ENCODE measurements at places on chromosomes 1 and 21. TPM values are rescaled to one million over a fixed set of nuclear protein-coding genes. Genes with fewer than 3 reads are reported as not detected.

Gene PLA2G5
- not detected for total RNA-seq

Gene ATP1A2
- under 0.01 TPM for total RNA-seq

Gene LCE1C
- not detected for total RNA-seq

Gene CA6
- total RNA-seq: not detected

Gene TRIM45
- total RNA-seq: 1.7 TPM

Gene CNKSR1
- 0.28 TPM for total RNA-seq

Gene FAM167B
- total RNA-seq: 0.18 TPM

Gene CTSS
- total RNA-seq: 0.18 TPM

Gene TAL1
- total RNA-seq: not detected

Gene PSEN2
- total RNA-seq: 20.0 TPM

Gene OR2T35
- not detected for total RNA-seq

Gene MASP2
- total RNA-seq: not detected

GRCh38 chr21:41655259-41655658 lies 111.6 kb downstream of the RIPK4 start:
- no peak for DNase-seq
- H3K4me1 ChIP-seq: peaks cover 7% of the 10 kb centered on the region
- no peaks in the 10 kb centered on the region for H3K36me3 ChIP-seq

- no peak overlapping the region for H3K27ac ChIP-seq
- H3K4me3 ChIP-seq: no peak overlapping the region
- DNase-seq: no peak
- no peaks in the 10 kb centered on the region for H3K27me3 ChIP-seq
- H3K4me1 ChIP-seq: peaks cover 53% of the 10 kb centered on the region
Measured at GRCh38 chr1:27590917-27591508, 12.9 kb downstream of the AHDC1 start.

DNA sequence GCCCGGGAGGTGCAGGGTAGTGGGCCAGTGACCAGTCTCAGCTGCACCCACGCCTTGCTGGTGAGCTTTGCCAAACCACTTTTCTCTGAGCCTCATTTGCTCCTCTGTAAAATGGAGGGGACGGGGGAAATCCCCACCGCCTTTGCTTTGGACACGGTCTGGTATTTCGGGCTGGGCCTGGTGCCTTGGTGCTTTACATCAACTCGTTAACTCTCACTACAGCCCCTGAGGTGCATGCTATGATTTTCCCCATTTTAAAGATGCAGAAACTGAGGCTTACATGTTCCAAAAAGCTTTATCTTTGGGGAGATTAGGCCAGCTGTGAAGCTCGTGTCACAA lies 116.1 kb upstream of the RUNX3 start:
- peaks cover 86% of the 10 kb centered on the region for H3K27me3 ChIP-seq
- no peak overlapping the region for H3K4me3 ChIP-seq
- no peaks in the 10 kb centered on the region for H3K36me3 ChIP-seq
- no peak overlapping the region for H3K27ac ChIP-seq
- DNase-seq: no peak

- H3K27ac ChIP-seq: no peak overlapping the region
- no peaks in the 10 kb centered on the region for H3K27me3 ChIP-seq
- H3K4me3 ChIP-seq: no peak overlapping the region
Measured at GRCh38 chr1:180363246-180363995, 133.4 kb downstream of the LHX4 start.

- peaks cover 4% of the 10 kb centered on the region for H3K4me1 ChIP-seq
- peaks cover 20% of the 10 kb centered on the region for H3K36me3 ChIP-seq
- DNase-seq: no peak
- H3K4me3 ChIP-seq: no peak overlapping the region
- H3K27ac ChIP-seq: no peak overlapping the region
Measured at GRCh38 chr1:246773213-246773641, 49.0 kb downstream of the SCCPDH start.

DNA sequence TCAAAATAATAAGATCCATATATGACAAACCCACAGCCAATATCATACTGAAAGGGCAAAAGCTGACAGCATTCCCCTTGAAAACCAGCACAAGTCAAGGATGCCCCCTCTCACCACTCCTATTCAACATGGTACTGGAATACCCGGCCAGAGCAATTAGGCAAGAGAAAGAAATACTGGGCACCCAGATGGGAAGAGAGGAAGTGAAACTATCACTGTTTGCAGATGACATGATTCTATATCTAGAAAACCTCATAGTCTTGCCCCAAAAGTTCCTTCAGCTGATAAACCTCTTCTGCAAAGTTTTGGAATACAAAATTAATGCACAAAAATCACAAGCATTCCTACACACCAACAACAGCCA lies 442.7 kb downstream of the PTBP2 start:
- no peak overlapping the region for H3K4me3 ChIP-seq
- peaks cover 2% of the 10 kb centered on the region for H3K4me1 ChIP-seq
- no peak for DNase-seq
- no peak overlapping the region for H3K27ac ChIP-seq

DNA sequence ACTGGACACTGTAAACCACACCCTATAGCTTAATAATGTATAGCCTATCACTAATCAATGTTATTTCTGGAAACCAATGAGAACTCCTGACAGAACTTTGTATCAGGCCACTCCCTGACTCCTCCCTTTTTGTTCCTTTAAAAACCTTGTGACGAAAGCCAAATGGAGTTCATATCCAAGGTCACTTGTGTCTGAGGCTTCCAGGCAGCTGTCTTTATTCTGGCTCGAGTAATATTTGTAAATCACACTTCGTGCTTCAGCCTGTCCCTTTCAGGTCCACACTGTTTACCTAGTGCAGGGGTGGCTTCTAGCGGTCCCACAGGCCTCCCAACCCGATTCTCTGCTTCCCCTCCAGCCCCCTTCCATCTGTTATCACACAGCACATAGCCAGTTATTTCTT lies 16.2 kb upstream of the CAPN9 start:
- H3K27ac ChIP-seq: no peak overlapping the region
- no peaks in the 10 kb centered on the region for H3K4me1 ChIP-seq
- no peak overlapping the region for H3K4me3 ChIP-seq
- no peaks in the 10 kb centered on the region for H3K36me3 ChIP-seq

GRCh38 chr1:36432616-36433015 lies 17.6 kb downstream of the OSCP1 start:
- peaks cover 3% of the 10 kb centered on the region for H3K4me1 ChIP-seq
- no peak overlapping the region for H3K27ac ChIP-seq
- no peaks in the 10 kb centered on the region for H3K27me3 ChIP-seq

- H3K36me3 ChIP-seq: peaks cover 49% of the 10 kb centered on the region
- peaks cover 3% of the 10 kb centered on the region for H3K4me1 ChIP-seq
- H3K27me3 ChIP-seq: no peaks in the 10 kb centered on the region
- no peak overlapping the region for H3K27ac ChIP-seq
Measured at GRCh38 chr1:225859151-225859550, 23.0 kb downstream of the TMEM63A start.

DNA sequence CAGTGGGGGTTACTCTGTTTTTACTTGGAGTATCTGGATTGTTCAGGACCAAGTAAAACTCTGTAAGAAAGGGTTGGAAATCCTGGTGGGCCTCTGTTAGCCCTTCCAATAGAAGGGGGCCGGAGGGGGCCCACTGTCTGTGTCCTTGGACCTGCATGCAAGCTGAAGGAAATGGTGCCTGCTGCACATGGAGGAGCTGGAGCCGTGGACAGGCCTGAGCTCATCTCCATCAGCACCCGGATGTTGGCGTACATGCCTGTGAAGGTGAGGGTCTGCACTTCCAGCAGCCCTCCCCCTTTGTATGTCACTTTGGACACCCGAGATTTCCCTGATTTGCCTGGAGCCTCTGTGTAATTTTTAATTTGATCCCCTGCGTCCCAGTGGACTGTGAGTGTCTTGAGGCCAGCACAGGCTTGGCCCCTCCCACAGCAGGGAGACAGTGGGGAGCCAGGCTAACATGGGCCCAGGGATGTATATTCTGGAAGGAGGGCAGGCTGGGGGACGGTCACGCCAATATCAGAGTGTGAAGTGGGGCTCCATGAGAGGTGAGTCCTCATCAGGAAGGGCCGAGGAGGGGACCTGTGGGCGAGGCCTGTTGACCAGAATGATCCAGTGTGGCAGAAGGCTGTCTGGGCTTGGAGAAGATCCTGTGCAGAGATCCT lies 16.8 kb downstream of the GALNT2 start:
- no peaks in the 10 kb centered on the region for H3K27me3 ChIP-seq
- DNase-seq: no peak
- peaks cover 39% of the 10 kb centered on the region for H3K4me1 ChIP-seq

DNA sequence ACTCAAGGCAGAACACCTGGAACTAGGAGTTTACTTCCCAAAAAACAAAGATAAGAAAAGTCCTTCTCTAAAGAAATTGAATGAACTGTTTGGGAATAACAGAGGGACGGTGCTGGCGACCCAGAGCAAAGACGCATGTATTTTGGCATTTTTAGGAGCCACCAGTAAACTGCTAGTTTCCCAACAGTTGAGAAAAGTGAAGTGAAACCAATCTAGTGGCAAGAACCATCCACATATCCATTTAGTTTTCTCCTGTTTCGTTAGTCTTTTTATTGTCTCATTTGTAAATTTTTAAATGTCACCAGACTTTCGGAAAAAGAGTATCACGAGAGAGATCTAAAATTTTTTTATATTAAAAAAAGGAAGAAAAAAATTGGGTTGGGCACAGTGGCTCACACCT lies 30.2 kb downstream of the ODF2L start:
- H3K4me3 ChIP-seq: no peak overlapping the region
- H3K4me1 ChIP-seq: no peaks in the 10 kb centered on the region
- no peaks in the 10 kb centered on the region for H3K36me3 ChIP-seq
- H3K27me3 ChIP-seq: no peaks in the 10 kb centered on the region
- DNase-seq: no peak
- H3K27ac ChIP-seq: no peak overlapping the region

- no peaks in the 10 kb centered on the region for H3K36me3 ChIP-seq
- no peaks in the 10 kb centered on the region for H3K4me1 ChIP-seq
- no peaks in the 10 kb centered on the region for H3K27me3 ChIP-seq
- no peak overlapping the region for H3K4me3 ChIP-seq
- no peak overlapping the region for H3K27ac ChIP-seq
Measured at GRCh38 chr1:59903141-59903754, 23.3 kb downstream of the CYP2J2 start.

GRCh38 chr1:31155216-31155806 lies 84.4 kb downstream of the NKAIN1 start:
- H3K36me3 ChIP-seq: no peaks in the 10 kb centered on the region
- H3K27ac ChIP-seq: peak overlapping the region; percentile 71
- DNase-seq: peak; percentile 32
- peak overlapping the region; percentile 71 for H3K4me3 ChIP-seq
- peaks cover 6% of the 10 kb centered on the region for H3K4me1 ChIP-seq

GRCh38 chr1:68959461-68960030 lies 462.7 kb upstream of the DEPDC1 start:
- H3K36me3 ChIP-seq: no peaks in the 10 kb centered on the region
- no peaks in the 10 kb centered on the region for H3K4me1 ChIP-seq
- no peaks in the 10 kb centered on the region for H3K27me3 ChIP-seq
- no peak overlapping the region for H3K4me3 ChIP-seq
- DNase-seq: no peak

- H3K27ac ChIP-seq: no peak overlapping the region
- H3K36me3 ChIP-seq: no peaks in the 10 kb centered on the region
- no peaks in the 10 kb centered on the region for H3K4me1 ChIP-seq
Measured at GRCh38 chr1:226512076-226512728, 36.4 kb upstream of the STUM start.

DNA sequence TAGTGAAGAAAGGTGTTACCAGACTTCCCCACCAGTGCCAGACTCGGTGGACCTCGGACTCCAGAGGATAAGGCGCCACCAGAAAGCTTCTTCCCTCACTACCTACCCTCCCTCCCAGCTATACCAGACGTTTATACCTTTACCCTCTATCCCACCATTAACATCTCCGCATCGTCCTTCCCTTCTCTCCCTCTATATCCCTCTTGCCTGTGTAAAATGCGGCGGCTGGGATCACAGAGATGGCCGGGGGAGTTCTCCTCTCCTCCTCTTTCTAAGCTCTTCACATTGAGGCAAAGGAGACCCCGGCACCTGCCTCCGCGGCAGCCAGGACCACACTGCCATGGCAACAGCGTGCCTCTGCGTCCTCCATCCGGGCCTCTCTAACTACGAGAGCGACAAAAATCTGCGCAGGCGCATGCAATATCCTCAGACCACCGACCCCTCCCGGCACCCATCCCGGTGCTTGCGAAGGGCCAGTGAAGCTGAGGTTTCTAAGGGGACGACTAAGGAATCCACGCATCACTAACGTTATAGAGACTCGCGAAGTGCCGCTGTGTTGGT lies at the start of gene CCDC181:
CCDC181 (minus strand) TSS at position 394 of the 561 bp plus-strand sequence. CDS start 2,547 bp downstream, outside the sequence.
- DNase-seq: peak; percentile 33
- peak within 1 kb of the TSS; percentile 65 for H3K4me3 ChIP-seq
- H3K36me3 ChIP-seq: no peaks in the 10 kb centered on the region
- no peak within 1 kb of the TSS for H3K27ac ChIP-seq
- no peaks in the 10 kb centered on the region for H3K4me1 ChIP-seq
- no peaks in the 10 kb centered on the region for H3K27me3 ChIP-seq

- H3K27me3 ChIP-seq: no peaks in the 10 kb centered on the region
- no peak for DNase-seq
- no peaks in the 10 kb centered on the region for H3K4me1 ChIP-seq
- no peak overlapping the region for H3K27ac ChIP-seq
- no peaks in the 10 kb centered on the region for H3K36me3 ChIP-seq
- no peak overlapping the region for H3K4me3 ChIP-seq
Measured at GRCh38 chr1:3377166-3377565, 77.3 kb upstream of the ARHGEF16 start.

DNA sequence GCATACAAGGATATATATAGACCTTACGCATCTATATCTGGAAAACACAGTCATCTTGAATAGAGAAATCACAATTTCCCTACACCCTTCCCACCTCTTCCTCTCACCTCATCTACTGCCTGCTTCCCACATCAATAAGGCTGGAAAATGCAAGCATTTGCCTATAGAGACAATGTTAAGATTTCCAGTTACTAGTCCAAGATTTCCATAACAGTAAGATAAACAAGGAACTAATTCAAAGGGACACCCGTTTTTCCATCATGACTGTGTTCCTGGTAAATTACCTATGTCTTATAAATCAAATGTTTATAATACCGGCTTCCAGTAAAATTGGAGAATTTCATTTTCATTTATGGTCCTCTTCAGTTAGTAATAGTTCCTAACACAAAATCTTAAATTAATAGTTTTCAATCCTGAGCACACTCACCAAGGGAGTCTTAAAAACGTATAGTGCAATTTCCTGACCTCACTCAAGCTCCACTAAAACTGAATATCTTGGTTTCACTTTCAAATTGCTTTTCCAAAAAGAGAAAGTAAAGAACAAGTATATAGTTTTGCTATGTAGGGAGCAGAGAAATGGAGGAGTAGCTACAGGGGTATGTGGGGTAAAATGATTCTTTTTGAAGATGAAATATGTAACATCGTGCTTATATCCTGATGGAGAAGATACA lies 398.7 kb downstream of the PLPP3 start:
- H3K4me1 ChIP-seq: 0 out of 2 replicates have a peak, but pooled peaks cover 1% of the 10 kb centered on the region
- no peaks in the 10 kb centered on the region for H3K36me3 ChIP-seq
- no peak overlapping the region for H3K27ac ChIP-seq
- H3K27me3 ChIP-seq: no peaks in the 10 kb centered on the region
- peak; percentile 31 for DNase-seq

- H3K27me3 ChIP-seq: peaks cover 38% of the 10 kb centered on the region
- no peak overlapping the region for H3K4me3 ChIP-seq
- no peak for DNase-seq
- no peaks in the 10 kb centered on the region for H3K4me1 ChIP-seq
- H3K27ac ChIP-seq: no peak overlapping the region
Measured at GRCh38 chr1:2472109-2472508, 4.0 kb upstream of the PLCH2 start.

GRCh38 chr21:18026359-18026758 lies 207.2 kb upstream of the C21orf91 start:
- DNase-seq: no peak
- H3K27me3 ChIP-seq: no peaks in the 10 kb centered on the region
- H3K4me1 ChIP-seq: no peaks in the 10 kb centered on the region
- no peaks in the 10 kb centered on the region for H3K36me3 ChIP-seq

Measured in IMR-90 (cell line).